NCI-H187 treated with DMSO at 0.1 percent for 48 hours (cell line): ENCODE measurements at places on chromosomes 5 and 9.

- DNase-seq, result no peak
Measured at GRCh38 chr5:97089149-97089801, 53.1 kb downstream of the LIX1 start.

- no peak for DNase-seq
Measured at GRCh38 chr9:120889606-120890271, 12.8 kb upstream of the PHF19 start.

- DNase-seq, result no peak
Measured at GRCh38 chr5:151153766-151154272, 3.8 kb downstream of the ANXA6 start.

DNA sequence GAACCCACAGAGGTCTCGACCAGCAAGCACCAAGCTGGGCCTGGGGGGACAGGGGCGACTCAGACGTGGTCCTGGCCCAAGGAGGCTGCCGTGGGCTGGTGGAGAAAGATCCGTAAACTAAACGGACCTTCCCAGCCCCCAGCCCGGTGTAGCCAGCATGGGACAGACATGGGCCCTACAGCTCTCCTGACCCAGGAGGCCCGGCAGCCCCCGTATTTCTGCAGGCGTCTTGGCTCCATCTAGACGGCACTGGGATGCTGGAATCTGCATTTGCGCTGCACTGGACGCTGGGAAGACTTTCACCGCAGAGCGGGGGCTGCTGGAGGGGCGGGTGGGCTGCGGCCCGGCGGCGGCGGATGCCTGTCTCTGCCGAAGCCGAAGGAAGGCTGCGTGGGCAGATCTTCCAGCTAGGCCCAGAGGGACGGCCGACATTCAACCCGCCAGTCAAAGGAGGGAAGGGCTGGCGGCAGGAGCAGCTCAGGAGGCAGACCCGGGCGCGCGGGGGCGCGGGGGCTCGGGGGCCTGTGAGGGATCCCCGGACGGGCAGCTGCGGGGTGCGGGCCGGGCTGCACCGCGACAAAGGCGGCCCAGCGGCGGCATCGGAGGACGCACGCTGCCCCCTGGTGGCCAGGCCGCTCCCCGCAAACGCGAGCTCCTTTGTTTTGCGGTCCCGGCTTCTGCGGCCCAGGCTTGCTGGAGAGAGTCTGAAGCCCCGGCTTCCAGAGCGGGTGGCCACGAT lies 266.2 kb downstream of the NSG2 start:
- no peak for DNase-seq

DNA sequence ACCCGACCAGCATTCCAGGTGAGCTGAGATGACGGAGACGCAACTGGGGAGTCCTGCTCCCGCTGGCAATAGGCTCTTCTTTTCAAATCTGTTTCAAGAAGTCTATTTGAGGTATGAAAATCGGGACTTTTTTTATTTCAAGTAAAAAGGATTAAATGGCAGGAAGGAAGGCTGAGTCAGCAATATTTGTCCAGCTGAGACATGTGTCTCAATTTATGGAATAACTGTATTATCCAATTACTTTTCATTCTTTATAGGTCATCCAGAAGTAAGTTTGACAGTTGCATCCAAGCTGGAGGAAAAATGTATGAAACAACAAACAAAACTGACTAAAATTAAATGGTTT lies 221.1 kb downstream of the NR2F1-AS1 start:
- DNase-seq, result no peak

DNA sequence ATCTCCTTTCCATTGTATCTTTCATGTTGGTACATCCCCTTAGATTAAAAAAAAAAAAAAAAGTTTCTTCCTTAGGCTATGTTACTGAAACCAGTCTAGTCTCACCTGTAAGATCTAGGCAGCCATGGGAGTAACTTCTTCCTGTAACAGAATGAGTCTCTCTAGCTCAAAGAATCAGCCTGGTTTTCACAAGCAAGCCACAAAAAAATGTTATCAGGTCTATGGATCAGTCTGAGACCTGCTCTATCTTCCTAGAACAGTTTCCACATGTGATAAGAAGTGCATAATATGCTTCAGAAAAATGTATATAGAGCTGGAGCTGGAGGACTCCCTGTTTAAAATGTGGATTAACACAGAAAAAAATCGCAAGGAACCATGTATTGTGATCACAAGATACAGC lies 53.8 kb downstream of the ARRDC3 start:
- DNase-seq, result no peak

- no peak for DNase-seq
Measured at GRCh38 chr9:93960971-93961841, 6.1 kb upstream of the BARX1 start.

DNA sequence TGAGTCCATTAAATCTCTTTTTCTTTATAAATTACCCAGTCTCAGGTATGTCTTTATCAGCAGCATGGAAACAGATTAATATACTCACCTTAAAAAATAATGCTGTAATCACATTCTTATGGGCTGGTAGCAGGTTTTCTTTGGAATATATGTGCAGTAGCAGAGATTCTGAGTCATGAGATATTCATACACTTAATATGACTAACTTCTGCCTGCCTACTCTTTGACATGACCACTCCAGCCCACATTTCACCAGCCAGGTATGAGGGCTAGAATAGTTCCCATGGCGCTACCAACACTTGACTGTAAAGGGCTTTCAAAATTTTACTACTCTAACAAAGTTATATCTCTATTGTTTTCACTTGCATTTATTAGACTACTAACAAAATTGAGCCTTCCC lies 74.1 kb upstream of the GHR start:
- no peak for DNase-seq

DNA sequence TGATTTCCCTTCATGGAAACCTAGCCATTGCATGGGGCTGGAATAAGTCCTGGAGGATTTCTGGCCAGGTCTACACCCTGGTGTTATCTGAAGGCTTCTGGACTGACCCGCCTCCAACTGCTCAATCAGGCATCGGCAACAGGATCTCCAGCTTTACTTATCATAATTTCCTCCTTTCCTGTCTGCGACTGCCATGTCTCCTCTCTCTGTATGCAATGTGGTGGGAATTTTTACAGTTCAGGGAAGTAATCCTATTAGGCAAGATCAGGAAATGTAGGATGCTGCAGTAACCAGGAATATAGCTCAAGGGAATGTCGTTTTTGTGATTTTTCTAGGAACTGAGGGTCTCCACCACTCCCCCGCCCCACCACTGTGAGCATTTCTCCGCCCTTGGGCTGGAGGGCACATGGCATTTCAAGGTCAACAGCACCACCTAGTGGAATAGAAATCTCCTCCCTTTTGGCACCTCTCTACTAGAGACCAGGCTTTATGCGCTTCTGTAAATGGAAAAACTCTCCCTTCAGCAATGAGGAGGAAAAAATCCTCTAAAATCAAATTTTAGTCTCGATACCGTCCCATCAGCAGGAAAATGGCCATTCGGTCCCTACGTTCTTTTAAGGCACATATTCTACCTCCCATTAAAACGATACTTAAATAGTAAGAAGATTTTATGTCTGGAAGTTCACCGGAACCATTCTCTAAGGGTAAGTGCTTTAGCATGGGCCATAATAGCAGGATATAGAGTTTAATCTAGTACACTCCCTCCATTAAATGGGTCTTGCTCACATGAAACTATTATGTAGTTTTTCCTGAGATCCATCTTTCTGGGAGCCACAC lies 93.0 kb downstream of the YTHDC2 start:
- DNase-seq, result no peak
